HEK293T (cell line): ENCODE measurements at places on chromosomes 12 and 14.

DNA sequence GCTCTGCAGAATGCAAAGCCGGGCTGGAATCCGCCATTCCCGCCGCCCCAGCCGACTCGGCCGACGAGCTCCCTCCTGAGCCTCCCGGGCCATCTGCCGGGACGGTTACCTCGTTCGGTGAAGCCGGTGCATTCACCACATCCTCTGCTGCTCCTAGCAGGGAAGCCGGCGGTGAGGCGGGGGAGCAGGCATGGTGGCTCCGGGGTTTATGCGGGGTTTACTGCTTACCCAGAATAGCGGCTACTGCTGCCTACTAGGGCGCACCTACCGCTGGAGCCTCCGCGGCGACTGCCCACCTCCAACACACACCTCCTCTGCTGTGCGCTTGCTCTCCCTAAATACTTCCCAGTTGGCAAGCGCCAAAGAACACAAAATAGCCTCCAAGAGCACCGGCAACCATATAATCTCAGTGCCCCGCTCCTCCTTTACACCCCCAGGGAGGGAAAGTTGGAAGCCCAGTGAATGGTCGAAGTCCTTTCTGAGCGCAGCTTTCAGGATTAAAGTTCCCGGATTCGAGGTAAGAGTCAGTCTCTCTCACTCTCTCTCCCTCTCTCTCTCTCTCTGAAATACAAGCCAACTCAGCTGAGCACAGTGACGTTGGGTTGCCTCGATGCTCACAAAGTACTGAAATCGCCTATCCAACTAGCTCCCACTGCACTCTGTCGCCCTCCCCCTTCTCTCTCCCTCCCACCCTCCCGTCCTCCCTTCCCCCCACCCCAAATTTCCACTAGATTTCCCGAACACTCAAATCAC lies at the start of gene TBX5:
TBX5 (minus strand) TSS at position 626 of the 753 bp plus-strand sequence. CDS start 2,246 bp downstream, outside the sequence.
- DNase-seq, result no peak

- DNase-seq, result no peak
These were observed 38.4 kb downstream of the TMEM132C start for GRCh38 chr12:128305336-128305892.

GRCh38 chr12:42365486-42365885 lies 39.5 kb downstream of the PPHLN1 start:
- DNase-seq, result no peak

GRCh38 chr14:96146131-96146771 lies 58.4 kb upstream of the BDKRB2 start:
- no peak for DNase-seq

- no peak for DNase-seq
These were observed 75.2 kb downstream of the MYF5 start for GRCh38 chr12:80791863-80792262.

GRCh38 chr12:130339951-130340350 lies 2.3 kb downstream of the PIWIL1 start:
- DNase-seq, result no peak

DNA sequence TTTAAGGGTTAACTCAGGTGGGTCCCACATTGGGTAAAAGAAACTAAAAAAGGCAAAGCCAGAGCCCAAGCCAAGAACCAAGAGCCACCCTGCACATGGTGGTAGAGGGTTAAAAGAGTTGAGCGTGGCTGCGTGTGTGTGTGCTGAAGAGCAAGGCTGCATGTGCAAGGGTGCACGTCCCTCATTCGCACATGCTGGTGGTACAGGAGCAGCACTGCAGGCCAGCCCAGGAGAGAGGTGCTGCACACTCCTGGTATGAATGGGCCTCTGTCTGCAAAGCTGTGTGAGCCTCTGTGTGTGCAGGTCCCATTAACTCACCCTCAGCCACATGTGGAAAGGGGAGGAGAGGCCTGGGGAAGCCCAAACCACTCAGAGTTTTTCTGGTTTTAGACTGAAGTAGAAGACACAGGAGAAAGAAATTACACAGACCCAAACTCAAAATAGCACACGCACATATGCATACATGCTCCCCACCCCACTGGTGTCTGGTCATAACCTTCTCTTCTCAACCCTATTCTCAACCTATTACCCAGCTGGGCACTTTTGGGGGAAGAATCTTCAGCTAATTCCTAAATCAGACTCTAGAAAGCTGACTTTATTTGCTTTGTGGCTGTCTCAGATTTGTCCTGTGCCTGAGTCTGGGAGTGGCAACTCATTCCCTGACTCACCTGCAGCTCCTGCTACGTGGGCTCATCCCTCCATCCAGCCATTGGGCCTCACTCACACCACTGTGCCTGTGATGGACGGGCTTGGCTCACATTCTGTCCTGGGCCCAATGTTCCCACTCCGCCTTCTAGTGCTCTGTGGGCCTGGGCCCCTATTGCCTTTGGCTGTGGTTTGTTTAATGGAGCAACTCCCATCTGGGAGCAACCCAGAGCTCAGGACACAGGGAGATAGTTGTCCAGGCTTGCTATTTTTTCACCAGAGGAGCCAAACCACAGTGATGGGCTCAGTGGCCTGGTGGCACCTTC lies 30.8 kb upstream of the COL2A1 start:
- no peak for DNase-seq

DNA sequence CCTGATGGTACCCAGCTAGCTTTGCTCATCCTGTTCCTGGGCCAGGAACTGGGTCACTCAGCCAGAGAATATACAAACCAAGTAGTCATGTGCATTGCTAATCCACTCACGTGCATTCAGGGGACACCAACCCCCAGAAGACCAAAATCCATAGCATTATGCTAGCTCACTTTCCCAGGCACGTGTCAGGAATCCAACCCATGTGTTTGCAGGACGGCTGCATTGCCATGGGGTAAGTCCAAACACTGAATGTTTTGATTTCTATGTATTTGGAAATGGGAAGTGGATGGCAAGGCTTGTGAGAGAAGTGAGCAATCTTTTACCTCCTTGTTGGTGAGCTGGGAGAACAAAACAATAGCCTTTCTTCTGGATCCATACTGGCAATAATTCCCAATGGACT lies 87.1 kb upstream of the FOXN3 start:
- no peak for DNase-seq

- peak; percentile 45 for DNase-seq
These were observed 387.9 kb downstream of the DAD1 start for GRCh38 chr14:22200977-22201605.

DNA sequence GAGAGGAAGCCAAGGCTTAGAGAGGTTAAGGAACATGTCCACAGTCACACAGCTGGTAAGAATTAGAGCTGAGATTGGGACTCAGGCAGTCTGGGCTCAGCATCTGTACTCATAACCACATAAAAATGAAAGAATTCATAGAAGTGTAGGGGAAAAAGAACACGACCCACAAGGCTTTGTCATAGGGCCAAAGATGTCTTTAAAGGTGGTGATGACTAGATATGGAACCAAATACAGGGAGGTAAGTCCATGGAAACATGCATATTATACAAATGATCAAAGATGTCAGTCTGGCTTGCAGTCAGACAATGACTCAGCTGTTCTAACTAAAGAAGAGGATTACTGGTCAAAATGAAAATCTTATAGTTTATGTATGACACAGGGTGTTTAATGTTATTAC lies 7.2 kb upstream of the SSPN start:
- no peak for DNase-seq

GRCh38 chr12:122395319-122395718 lies 27.1 kb downstream of the CLIP1 start:
- DNase-seq, result no peak

- DNase-seq, result no peak
These were observed 3.6 kb upstream of the FGF6 start for GRCh38 chr12:4448943-4449850.

DNA sequence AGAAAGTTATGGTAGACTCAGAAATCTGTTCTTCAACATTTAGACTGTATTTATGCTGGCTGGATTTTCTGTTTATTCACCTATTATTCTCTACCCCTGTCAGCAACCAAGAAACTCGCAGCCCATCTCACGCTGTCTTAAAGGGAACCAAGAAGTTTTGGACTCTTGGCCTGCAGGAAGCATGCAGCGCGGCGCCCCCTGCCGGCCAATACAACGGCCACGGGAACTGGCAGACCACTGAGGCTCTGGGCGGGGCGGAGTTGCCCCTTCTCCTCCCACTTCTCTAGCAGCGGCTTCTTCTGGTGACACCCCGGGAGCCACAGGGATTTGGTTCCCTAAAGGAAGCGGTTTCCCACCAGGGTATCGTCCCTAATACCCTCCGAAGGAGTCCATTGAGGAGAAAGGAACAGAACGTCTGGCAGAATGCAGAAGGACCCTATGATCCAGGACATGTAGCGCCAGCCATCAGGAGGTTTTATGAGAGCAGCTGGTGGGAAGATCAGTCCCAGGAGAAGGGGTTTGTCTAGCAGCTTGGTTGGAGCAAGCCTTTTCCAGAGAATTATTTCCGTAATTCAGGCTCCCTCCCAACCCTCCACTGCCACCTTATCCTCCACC lies 21.0 kb upstream of the RNASE2 start:
- DNase-seq, result peak; percentile 77

GRCh38 chr14:33999771-34000291 lies 49.0 kb upstream of the EGLN3 start:
- no peak for DNase-seq

DNA sequence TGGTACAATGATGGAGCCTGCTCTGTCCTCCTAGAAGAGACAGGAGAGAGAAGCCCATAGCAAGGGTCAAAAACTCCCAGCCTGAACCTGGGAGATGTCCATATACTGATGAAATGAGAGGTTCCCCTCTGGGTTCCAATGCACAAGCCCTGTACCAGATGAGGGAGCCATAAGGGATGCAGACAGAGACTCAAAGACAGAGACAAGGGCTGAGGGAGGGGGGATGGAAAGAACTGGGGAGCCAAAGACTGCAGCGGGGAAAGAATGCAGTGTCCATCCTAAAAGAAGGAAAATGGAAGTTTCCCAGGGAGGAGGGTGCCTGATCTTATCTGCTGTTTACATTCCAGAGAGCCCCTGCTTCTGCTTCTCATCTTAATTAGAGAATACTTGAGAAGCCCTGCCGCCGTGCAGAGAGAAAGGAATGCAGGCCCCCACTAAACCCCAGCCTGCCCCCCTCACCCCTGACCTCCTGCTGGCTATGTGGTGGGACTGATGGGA lies 27.7 kb downstream of the KRT18 start:
- DNase-seq, result no peak

DNA sequence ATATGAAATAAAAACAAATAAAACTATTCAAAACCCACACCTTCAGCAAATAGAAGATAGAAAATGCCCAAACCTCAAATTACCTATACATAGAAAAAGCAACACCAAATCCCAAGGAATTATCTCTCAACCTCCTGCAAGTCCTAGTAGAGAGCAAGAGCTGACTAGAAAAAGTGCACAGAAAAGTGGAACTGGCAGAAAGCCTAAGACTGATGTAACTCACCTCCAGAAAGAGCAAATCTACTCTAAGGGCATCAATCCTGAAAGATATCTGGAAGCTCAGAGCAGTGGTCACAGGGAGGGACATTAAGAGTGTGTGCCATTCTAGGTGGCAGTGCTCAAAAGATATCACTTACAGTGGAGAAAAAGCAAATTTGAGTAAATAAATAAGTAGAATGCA lies 62.1 kb upstream of the PLEKHG7 start:
- DNase-seq, result no peak

DNA sequence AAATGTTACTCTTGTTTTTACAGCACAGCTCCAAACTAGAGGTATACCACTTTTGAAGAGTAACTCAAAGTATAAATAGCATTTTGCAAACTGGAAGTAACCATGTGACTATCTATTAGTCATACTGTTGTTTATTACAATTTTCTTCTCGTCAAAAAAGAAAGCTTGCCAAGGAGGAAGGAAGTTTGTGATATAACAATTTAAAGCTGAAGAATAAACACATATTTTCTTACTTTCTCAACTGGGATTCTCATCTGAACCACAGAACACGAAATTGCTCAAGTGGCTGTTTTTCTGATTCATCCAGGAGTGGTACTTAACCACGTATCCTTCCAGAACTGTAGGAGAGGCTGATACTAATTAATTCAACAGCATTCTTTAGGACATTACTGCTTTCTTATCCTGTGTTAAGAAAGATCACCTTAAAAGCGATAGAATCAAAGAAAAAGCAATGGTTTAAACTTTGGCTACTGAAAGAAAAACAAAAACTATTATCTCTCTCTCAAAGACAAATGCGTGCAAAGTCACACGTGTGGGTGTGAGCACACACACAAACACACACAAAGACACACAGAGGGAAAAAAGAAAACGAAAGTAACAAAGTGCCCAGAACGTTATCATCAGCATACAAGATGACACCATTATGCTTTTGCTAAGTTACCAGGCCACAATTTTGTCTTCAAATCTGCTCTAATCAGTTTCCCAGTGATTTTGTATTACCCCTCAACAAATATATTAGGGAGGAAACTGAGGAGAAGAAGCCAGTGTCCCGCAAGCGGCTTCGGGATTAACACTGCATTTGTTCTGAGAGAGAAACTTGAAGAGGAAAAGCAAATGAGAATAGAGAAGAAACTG lies at the start of gene CLEC2B:
CLEC2B (minus strand) TSS at position 48 of the 855 bp plus-strand sequence.
- no peak for DNase-seq

DNA sequence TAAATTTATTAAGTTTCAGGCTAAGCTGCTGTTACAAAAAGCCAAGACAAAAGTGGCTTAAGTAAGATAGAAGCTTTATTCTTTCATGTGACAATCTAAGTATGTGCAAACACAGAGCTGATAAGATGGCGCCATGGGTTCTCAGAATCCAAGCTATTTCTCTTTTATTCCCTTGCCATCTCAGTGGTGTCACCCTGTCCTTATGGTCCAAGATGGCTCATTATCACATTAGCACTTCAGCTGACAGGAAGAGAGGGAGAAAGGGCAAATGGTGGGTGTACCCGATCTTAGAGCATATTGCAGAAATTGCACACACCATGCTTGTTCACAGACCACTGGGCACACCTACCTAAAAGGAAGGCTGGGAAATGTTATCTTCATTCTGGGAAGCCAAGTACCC lies 211.7 kb downstream of the TMTC2 start:
- DNase-seq, result no peak

- DNase-seq, result no peak
These were observed 35.6 kb downstream of the GNS start for GRCh38 chr12:64723630-64724029.

GRCh38 chr12:129693731-129694130 lies 210.1 kb downstream of the TMEM132D start:
- DNase-seq, result no peak

DNA sequence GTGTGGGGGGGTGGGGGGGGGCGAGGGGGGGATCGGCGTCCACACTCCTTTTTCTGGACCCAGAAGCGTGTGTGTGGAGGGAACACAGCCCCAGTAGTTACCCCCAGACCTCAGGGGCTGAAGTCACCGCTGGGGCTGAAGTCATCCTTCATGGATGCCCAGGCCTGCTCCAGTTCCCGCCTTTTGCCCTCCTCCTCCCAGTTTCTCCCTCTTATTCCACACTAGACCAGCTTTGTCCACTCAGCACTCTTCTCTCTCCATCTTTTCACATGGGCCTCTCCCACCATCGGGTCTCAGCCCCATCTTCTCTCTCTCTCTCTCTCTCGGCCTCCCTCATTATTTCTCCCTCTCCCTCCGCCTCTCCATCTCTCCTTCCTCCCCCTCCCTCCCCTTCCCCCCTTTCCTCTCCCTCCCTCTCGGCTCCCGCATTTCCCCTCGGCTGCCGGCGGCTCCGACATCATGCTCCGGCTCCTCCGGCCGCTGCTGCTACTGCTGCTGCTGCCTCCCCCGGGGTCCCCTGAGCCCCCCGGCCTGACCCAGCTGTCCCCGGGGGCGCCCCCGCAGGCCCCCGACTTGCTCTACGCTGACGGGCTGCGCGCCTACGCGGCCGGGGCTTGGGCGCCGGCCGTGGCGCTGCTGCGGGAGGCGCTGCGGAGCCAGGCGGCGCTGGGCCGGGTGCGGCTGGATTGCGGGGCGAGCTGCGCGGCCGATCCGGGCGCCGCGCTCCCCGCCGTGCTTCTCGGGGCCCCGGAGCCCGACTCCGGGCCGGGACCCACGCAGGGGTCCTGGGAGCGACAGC lies at the start of gene P3H3:
P3H3 (plus strand) TSS at position 426 of the 799 bp plus-strand sequence; CDS start at position 460, 34 bp downstream.
- peak; percentile 46 for DNase-seq

GRCh38 chr14:95107711-95108110 lies 49.6 kb downstream of the DICER1 start:
- no peak for DNase-seq
